ENCODE measurements at places on chromosomes 12 and 14.

- DNase-seq = no peak
These were observed 74.2 kb downstream of the DENND5B start for GRCh38 chr12:31516702-31517101.

- DNase-seq = no peak
These were observed 81.4 kb downstream of the ACTN1 start for GRCh38 chr14:68897559-68898155.

DNA sequence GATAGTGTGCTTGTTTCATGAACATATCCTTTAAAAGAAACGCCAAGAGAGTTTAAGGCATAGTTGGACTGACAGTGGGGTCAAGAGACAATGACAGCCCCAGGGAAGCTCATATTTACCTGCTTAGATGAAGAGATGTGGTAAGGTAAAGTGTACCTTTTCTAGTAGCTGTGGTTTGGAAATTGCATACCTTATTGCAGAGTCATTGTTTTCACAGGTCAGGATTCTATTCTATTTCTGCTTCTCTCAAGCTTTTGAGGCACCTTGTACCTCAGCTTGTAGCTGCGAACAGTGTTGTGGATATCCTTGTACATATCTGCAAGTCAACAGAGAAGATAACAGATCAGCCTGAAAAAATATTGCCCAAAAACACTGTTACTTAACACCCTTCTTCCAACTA is 47.7 kb downstream of the ATP6V1D start:
- DNase-seq = no peak

- DNase-seq = no peak
These were observed 35.9 kb downstream of the CCDC177 start for GRCh38 chr14:69538766-69539165.

Data from CD4-positive, alpha-beta T cell treated with Interleukin-2 at 100 ng/mL for 4 hours (primary cell).